ENCODE measurements at places on chromosomes 4 and X.

DNA sequence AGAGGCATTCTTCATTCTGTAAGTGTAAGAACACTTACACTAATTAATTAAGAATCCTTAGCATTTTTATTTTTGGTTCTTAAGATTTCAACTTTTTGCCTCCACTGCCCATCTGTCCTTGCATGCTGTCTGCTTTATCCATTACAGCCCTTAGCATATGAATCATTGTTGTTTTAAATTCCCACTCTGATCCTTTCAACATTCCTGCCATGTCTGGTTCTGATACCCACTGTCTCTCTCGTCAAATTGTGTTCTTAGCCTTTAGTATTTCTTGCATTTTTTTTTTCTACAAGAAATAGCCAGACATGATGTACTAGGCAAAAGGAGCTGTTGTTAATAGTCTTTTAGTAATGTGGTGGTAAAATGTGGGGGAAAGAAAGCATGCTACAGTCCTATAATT lies 1360.0 kb downstream of the TECRL start:
- no peak for DNase-seq

- no peak for DNase-seq
Observed at GRCh38 chr4:162727232-162727631, 439.5 kb downstream of the NAF1 start.

DNA sequence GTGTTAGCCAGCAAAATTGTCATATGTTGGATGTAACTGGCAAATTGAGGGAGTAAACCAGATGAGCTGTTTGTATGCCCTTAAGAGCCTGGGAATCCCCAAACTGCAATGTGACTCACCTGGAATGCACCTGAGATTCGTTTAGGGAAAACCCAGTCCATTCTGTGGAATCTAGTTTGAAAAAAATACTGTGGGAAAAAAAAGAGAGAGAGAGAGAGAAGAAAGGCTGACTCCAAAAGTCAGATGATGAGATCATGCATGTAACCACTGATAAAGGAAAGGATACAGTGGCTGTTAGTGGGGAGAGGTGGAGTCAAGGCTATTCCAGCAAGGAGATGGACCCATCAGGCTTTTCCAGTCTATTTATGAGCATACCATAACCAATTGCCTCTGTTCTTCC lies 48.5 kb downstream of the SLC9A7 start:
- no peak for DNase-seq

DNA sequence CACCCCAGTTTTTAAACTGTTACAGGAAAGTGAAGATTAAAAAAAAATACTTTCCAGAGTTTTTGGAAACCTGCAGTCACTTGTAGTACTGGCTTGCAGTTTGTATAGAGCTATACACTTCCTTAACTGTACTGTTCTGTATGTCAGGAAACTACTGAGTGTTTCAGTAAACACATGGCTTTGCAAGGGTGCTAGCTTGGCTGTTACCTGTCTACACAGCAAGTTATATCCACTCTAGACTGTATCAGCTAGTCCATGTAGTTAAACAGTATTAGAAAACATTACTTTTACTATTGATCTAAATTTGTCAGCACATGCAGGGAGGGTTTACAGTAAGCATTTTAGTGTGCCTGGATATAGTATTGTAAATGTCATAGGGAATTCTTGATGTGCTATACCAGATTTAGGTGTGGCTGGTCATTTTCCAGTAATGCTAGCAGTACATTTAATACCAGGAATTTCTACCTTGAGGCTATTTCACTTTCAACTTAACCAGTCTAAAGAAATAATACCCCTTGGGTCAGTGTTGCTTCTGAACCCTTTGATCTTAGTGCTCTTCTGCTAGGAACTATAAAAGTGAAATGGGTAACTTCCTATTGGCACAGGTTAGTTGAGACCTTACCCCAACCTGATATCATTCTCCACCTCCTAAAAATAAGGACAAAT lies 192.3 kb upstream of the ANKRD50 start:
- DNase-seq = peak; percentile 3

DNA sequence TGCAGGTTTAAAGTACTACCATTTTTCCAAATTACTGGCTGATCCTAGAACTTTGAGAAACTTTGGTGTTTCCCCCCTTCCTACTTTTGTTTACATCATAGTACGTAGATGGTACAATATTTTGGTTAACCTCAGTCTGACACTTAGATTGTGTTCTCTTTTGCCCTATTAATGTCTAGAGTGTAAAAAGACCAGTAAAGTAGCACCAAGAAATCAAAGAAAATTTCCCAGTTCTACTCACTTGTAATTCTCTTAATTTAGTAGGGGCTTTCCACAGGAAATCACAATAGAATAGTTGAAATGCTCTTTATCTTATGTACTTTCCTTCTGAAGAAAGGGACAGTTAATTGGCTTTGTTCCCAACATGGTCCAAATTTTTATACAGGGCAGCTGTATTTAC lies 51.6 kb downstream of the NFKB1 start:
- DNase-seq = no peak

GRCh38 chr4:45438047-45438446 lies 685.8 kb downstream of the GABRG1 start:
- DNase-seq = no peak

DNA sequence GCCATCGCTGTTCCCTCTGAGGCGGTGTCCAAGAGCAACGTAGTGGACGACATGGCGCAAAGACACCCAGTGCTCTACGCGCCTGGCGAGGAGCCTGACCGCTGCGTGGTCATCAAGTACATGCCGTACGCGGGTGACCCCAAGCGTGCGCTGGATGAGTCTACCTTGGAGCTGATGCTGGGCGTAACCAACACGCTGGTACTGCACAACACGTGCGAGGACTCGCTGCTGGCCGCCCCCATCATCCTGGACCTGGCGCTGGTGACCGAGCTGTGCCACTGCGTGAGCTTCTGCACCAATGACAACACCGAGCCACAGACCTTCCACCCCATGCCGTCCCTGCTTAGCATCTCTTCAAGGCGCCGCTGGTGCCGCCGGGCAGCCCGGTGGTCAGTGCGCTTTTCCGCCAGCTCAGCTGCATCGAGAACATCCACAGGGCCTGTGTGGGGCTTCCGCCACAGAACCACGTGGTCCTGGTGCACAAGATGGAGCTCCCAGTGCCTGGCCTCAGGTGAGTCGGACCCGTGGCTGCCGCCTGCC lies 129.0 kb downstream of the ANAPC4 start:
- no peak for DNase-seq

DNA sequence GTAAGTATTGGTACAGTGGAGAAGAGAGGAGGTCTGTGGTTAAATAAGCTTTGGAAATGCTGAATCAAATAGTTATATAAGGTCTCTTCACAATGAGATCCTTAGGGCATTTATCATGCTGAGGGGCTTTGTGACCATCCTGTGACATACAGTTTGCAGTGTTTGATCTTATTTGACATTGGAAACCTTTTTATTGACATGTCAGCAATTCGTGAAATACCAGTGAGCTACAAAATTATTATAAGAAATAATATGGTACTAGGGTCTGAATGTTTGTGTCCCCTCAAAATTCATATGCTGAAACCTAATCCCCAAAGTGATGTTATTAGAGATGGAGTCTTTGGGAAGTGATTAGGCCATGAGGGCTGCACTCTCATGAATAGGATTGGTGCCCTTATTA lies 98.4 kb downstream of the MID1IP1 start:
- no peak for DNase-seq

DNA sequence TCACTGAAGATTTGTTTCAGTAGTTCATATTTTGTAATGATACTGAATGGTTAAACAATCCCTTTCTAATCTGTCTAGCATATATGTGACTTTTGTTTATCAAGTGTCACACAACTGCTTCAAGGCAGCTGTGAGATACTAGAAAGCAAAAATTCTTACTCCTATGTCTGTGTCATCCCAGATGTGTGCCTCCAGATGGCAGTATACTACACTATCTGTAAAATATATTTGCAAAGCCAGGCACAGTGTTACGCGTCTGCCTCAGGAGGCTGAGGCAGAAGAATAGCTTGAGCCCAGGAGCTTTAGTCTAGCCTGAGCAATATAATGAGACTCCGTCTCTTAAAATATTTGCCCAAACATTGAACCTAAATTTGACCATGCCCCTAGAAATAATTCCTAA lies 4.0 kb downstream of the NUDT10 start:
- DNase-seq = no peak

- no peak for DNase-seq
Observed at GRCh38 chrX:506341-506740, 119.6 kb upstream of the PPP2R3B start.

- no peak for DNase-seq
Observed at GRCh38 chrX:117274965-117275364, 812.2 kb upstream of the CT83 start.

DNA sequence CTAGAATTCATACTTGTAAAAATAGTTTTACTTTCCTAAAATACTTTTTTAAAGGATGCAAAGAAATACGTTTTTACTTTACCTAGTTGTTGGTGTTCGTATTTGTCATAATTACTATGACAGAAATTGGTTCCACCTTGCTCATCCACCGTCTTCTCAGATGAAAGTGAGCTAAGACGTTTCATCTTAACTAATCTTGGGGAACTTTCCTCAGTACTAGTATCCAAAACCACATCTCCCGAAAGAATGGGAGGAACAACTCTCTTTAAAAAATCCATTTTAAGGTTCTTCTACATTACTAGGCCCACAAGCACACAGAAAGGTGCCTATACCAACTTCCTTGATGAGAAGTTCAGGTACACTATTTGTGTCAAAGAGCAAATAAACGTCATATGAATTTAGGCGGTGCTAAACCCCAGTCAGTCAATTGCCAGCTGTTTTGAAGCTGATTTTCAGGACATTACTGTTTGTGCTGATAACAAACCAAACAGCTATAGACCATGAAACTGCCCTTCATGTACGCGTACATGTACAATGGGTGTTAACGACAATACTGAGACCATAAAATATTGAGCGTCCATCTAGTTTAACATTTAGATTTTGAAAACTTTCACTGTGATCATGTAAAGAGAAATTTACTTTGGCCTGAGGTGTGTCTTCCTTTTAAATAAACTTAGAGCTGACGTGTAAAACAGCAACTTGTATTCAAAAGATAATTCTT lies 99.1 kb downstream of the FRYL start:
- no peak for DNase-seq
